Endothelial cell of umbilical vein (primary cell): ENCODE measurements at places on chromosomes 4 and X. TPM values are rescaled to one million over a fixed set of nuclear protein-coding genes. Genes with fewer than 3 reads are reported as not detected.

DNA sequence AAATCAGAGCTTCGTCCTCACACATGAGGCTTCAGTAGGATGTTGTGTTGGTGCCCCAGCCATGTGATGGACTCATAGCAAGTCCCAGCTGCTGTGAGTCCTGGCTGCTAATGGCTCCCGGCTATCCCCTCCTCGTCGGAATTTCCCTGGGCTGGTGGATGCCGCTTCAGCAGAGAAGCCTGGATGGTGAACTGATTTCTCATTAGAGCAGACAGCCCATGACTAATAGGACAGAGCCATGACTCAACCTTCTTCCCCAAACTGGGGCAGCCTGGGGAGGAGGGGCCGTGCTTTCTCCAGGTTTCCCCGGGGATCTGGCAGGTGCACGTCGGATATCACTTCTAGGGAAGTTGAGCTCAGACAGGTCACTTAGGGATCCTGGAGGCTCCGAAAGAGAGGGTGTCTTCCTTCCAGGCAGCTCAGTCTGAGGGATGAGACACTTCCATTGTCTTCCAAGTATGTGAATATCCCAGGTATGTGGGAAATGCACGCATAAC is 112.7 kb downstream of the ASMT start:
- no peak for DNase-seq

TRIM60 gene
- total RNA-seq, result not detected in 2 replicates

NAA11 gene
- total RNA-seq, result not detected in 2 replicates

NPY1R gene
- total RNA-seq, result not detected in 2 replicates

PAGE2B gene
- total RNA-seq, result not detected in 2 replicates

CXCL11 gene
- 0.55 and 1.1 TPM in 2 replicates for total RNA-seq

RIPPLY1 gene
- not detected in 2 replicates for total RNA-seq

- no peak for DNase-seq
Observed at GRCh38 chr4:183366206-183366835, 44.1 kb upstream of the CLDN24 start.

DNA sequence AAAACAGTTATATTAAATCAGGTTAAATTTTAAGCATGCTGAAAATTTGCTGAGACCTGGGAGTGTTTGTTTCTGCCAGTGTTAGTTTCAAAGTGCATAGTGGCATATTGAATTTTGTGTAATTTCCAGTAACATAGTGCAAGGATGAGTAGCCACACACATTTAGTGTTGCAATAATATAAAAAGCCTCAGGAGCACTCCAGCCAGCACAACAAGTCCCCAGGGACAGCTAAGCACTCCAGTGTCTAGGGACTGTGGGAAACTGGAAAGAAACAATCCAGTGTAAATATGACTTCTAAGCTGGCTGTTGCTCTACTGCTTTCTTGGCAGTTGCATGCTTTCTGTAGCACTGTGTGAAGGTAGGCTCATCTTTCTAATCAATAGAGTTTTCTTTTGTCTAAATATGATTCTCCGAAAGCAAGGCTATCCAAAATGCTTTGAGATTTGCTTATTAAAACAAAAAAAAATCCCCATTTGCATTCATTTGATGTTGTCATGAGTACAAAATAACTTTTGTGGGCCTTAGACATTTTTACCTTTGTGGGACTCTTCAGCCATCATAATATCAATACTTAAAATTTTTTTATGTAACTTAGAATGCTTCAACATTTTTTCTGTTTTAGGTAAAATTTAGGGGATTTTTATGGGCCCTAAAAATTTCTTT is 24.2 kb upstream of the CXCL2 start:
- DNase-seq, result no peak

DNA sequence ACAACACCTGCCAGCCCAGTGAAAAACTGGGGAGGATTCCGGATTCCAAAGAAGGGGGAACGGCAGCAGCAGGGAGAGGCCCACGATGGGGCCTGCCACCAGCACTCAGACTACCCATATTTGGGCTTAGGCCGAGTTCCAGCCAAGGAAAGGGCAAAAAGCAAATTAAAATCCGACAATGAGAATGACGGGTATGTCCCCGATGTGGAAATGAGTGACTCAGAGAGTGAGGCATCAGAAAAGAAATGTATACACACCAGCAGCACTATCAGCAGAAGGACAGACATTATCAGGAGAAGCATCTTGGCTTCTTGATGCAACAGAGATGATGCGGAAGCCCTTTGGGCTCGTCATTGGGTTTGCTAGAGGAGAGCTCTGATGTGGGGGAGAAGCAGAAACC is 62.4 kb downstream of the JADE1 start:
- no peak for DNase-seq

GRCh38 chr4:16883806-16884205 is 14.6 kb downstream of the LDB2 start:
- no peak for DNase-seq

SCML1 gene
- total RNA-seq, result 10.1 and 12.4 TPM in 2 replicates

DNA sequence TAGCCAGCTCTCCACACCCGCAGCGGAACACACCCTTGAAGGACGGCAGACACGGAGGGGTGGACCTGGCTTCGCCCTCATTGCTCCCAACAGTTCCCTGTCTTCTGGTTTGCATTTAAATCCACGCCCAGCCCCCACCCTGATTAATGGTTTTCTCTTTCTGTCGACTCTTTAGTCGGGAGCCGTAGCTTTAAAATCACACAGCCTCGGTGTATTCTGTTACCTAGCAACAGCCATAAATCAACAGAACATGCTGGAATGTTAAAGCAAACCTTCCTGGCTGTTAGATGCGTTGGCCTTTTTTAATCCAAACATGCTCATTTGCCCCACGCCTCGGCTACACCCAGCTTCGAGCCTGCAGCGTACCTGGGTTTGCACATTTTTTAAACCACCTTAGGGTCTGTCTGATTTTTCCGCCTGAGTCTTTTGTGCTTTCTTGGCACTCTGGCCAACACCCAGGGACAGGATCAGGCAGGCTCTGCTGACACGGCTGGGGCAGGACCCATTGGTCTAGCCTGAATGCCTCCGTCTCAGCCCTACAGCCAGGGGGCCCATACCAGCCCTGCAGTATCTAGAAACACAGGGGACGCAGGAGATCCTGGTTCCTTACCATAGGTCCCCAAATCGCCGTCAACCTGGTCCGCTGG is 21.4 kb upstream of the PPP2R2C start:
- no peak for DNase-seq

GRCh38 chr4:77047037-77047436 is 28.8 kb downstream of the CCNI start:
- DNase-seq, result peak; percentile 31

- no peak for DNase-seq
Observed at GRCh38 chr4:118823471-118823870, 12.5 kb downstream of the SEC24D start.

LAS1L gene
- 34.2 and 39.6 TPM in 2 replicates for total RNA-seq

CTPS2 gene
- 15.1 and 15.7 TPM in 2 replicates for total RNA-seq

GRCh38 chr4:122810669-122811068 is 16.0 kb upstream of the FGF2 start:
- peak; percentile 12 for DNase-seq

ZFYVE28 gene
- total RNA-seq, result 7.1 and 10.8 TPM in 2 replicates

GPR143 gene
- 9.3 and 9.7 TPM in 2 replicates for total RNA-seq

HSD17B13 gene
- total RNA-seq, result not detected in 2 replicates

DNA sequence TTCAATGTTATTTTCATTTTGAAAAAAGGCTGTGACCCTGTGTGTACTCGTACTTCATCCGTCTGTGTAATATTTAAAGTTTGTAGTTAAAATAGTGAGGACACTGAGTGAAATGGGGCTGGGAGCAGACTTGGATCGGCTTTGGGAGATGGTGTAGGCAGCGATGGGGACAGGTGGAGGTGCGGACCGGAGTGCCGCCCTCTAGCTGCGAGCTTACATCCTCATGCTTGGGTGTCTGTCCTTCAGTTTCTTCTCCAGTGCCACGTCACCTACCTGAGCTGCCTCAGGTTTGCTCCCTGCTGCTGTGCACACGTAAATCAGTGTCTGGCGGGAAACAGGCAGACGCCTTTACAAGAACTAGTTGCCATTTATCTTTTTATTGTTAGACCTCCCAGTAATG is 146.1 kb downstream of the GPR143 start:
- no peak for DNase-seq

EGF gene
- not detected in 2 replicates for total RNA-seq

PTTG2 gene
- total RNA-seq, result not detected in 2 replicates

- DNase-seq, result peak; percentile 10
Observed at GRCh38 chrX:54540289-54540688, 10.3 kb downstream of the GNL3L start.

FAAH2 gene
- total RNA-seq, result 0.15 and 0.28 TPM in 2 replicates

- DNase-seq, result no peak
Observed at GRCh38 chr4:123784626-123785025, 388.0 kb downstream of the SPRY1 start.

DNA sequence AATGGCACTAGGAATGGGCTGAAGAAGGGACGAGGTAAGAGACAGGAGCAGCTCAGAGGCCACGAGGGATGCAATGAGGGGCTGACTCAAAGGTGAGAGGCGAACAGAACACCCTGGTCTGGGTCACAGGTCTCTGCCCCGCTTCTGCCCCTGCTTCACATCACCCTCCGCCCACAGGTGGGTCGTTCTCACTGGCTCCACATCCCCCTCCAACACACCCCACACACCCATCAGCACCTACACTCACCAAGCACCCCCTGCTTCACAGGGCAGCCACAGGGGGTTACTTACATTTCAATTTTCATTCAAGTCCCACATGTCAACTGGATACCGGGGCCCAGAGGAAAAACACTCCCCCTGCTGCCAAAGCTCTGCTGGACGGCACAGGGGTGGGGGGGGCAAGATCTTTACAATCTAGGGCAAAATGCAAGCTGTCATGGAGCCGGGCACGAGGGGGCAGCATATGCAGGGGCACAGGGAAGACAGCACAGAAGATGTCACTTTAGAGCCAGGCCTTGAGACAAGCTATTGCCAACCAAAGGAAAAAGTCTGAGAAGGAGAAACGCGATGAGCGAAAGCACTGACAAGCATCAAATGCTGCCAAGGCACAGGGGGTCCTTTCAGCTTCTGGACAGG is 94.0 kb downstream of the AFAP1 start:
- no peak for DNase-seq

GRCh38 chrX:9355739-9356138 is 109.1 kb upstream of the TBL1X start:
- DNase-seq, result no peak

DNA sequence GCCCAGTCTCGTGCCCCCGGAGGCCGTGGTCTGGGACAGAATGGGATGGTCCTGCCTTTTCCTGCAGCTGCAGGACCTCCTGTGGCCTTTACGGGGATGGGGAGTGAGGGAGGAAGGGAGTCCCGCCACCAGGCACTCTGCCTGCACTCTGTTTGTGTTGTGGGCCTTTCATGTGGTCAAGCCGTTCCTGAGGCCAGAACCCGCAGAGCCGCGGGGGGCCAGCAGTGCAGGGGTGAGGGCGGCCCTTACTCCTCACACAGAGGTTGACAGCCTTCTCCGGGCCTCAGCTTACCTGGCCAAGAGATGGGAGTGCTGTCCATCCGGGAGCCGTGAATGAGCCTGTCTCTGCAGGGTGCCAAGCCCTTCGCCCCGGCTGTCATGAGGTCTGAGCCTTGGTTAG is 230.7 kb downstream of the AFAP1 start:
- DNase-seq, result no peak

DNA sequence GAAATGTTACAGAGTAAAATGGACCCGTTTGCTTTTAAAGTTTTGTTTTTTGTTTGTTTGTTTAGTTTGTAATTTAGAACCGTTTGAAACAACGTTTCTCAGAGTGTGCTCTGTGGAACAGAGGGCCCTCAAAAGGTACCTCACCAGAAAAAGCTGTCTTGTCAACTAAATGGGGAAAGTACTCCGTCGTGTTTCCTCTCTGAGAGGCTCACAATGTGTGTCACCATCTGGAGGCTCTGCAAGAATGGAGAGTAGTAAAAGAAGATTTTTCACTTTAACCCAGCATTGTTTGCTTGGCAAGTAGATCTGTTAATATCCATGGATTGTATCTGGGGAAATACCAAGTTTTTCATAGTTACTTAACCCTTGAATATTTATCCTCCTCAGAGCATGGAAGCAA is 1.5 kb upstream of the ENPEP start:
- no peak for DNase-seq

- no peak for DNase-seq
Observed at GRCh38 chrX:131792356-131792749, 230.7 kb upstream of the STK26 start.

ENOX2 gene
- total RNA-seq, result 12.2 and 13.1 TPM in 2 replicates

RAI2 gene
- total RNA-seq, result 0.25 and 0.91 TPM in 2 replicates

GRCh38 chr4:165569031-165569430 is 190.2 kb downstream of the CPE start:
- DNase-seq, result no peak

PRKG2 gene
- total RNA-seq, result not detected in 2 replicates

DNA sequence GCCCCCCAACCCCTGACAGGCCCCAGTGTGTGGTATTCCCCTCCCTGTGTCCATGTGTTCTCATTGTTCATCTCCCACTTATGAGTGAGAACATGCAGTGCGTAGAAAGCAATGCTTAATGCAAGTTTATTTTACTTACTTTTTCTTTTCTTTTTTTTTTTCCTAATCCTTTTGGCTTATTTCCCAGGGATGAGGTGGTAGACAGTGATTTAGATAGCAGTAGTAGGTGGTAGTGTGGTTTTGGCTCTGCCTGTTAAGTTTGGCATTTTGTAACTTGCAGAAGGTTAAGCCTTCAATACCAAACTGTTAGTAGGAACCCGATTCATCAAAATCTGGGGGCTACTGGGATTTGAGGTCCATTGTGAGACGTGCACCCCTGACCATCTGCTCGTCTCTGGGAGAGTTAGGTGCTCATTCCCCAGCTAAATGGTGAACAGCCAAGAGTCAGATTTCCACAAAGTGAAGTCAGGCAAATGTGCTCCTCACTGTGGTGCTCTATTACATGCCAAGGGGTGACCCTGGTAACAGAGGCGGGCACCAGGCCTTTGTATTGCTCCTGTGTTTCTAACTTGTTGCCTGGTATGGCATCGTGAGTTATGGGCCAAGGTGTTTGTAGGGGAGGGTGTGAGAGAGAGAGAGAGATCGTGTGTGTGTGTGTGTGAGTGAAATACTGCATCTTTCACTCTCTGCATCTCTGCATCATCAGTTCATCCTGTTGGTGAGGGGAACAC is 70.3 kb downstream of the PHOX2B start:
- DNase-seq, result no peak

DNA sequence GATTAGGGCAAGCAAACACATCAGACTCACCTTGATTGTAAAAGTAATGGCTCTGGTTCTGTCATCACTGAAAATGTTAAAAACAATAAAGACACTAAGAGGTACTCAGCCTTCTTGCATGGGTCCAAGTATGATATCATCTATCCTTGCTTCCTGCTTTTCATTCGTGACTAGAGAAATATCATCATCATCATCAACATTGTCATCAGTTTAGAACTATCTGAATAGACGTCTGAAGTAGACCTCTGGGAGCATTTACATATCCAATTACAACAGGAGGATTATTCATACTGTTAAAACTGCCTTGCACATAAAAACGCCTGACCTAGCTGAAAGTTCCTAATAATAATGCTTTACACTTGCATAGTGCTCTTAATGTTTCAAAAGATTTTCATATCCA is 9.8 kb upstream of the FRAS1 start:
- no peak for DNase-seq

- no peak for DNase-seq
Observed at GRCh38 chr4:146155152-146155724, 20.3 kb upstream of the LSM6 start.

HPGDS gene
- total RNA-seq, result not detected in 2 replicates
